ENCODE measurements at places on chromosomes 2 and 18.

DNA sequence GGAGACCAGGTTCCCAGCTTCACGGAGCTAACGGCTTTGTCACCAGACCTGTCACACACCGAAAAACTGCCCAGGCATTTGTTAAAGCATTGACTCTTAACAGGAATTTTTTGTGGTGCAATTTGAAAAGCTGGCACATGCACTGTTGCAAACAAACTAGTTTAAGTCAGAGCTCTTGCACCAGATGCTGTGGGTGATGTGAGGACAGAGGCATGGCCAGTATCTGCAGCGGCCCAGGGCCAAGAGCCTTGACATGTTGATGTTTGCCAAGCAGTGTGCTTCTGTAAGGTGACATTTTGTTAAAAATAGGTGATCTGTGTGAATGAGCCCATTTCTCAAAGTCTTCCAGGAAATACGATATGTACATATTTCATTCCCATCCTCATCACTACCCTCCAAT lies 142.5 kb downstream of the MTCL1 start:
- DNase-seq: no peak

- no peak for DNase-seq
Measured at GRCh38 chr18:9951022-9951859, 37.4 kb downstream of the VAPA start.

GRCh38 chr2:40658941-40659340 lies 207.1 kb upstream of the SLC8A1 start:
- DNase-seq: no peak

DNA sequence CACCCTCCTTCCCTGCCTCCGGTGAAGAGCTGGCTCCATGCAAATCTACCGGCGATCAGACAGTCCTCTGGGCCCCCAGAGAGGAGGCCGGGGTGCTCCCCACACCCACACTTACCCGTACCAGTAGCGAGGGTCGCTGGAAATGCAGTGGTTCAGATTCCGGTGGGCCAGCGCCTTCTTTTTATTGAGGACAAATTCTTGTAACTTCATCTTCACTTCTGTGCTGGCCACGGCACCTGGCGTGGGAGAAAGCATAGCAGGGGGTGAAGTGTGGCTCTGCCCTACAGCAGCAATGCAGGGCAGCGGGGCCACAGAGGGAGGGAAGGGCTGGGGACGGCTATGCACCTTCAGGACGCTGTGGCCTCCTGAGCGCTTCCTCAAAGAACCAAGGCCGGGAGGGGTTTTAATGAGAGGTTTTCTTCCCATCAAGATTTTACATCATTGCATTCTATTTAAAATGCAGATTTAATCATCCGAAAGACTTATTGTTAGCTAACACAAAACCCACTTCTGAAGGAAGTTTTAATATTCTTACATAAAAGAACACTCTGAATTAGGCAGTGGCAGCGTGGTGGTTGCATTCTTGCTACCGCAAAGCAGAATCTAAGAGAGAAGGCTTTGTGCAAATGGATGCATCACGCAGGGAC lies 237.0 kb downstream of the HDAC4 start:
- DNase-seq: no peak

GRCh38 chr18:49072524-49072934 lies 121.8 kb upstream of the SMAD7 start:
- DNase-seq: no peak

DNA sequence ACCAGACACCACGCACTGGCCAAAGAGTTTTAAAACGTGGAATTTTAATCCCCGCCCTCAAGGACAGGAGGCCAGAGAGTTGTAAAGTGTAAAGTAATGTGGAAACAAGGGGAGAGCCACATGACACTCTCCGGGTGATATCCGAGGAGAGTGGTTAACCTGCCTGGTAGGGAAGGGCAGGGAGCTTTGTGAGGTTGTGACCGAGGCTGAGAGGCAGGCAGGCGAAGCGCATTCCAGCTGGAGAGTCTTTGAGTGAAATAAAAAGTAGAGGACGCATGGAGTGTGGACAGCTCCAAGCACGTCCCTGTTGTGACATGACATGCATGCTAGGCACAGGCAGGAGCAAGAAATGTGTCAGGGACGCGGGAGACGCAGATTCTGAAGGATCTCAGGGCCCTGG lies 539.5 kb downstream of the RNF144A start:
- DNase-seq: no peak

GRCh38 chr2:20225294-20226151 lies 593 bp upstream of the SDC1 start:
- no peak for DNase-seq

- no peak for DNase-seq
Measured at GRCh38 chr2:170122883-170123547, 54.9 kb upstream of the MYO3B start.

DNA sequence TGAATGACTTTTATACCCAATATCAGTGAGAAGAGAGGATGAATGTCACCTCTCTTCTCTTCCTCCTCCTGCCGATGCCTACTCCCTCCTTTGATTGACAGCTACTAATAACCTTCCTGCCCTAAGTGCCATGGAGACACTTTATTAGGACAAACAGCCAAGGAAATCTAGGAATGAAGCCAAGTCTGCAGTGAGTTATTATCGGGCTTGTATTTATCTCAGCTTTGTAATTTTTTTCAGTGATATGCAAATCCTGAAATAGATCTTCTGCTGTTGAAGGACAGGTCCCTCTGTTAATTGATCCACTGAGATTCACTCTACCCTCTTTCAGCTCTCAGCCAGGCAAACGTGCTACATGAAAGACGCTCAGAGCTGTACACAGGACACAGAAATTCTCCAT lies 686.7 kb downstream of the TMEM182 start:
- no peak for DNase-seq

- no peak for DNase-seq
Measured at GRCh38 chr2:66984864-66985263, 412.3 kb upstream of the ETAA1 start.

GRCh38 chr18:41371156-41372045 lies 583.6 kb upstream of the PIK3C3 start:
- DNase-seq: no peak

- DNase-seq: no peak
Measured at GRCh38 chr18:77146249-77147080, 13.9 kb upstream of the MBP start.

DNA sequence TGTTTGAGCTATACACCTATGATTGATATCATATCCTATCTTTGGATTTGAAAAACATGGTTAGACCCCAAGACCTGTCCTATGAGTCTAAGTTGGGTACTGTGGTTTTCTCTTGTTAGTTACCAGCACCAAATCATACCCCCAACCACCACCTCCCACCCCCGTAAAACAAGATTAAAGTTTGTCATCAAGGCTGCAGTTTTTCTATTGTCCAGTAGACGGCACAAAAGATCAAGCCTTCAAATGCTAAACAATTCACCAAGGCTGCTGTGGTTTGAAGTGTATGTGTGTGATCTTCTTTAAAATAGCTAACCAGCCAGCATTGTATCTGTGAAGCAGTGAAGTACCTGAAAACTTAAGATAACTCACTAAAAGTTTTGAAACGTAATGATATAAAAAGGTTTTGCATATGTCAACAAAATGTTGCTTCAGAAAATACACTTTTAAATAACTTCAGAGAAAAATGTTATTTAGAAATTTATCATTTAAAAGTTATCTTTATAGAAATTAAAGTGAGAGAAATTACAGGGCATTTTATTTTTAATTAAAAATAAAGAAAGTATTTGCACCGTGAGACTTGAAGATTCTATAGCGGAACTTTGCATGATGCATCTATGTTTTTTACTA lies 5.8 kb upstream of the MEIS1 start:
- DNase-seq: no peak

GRCh38 chr18:37457341-37457740 lies 108.3 kb downstream of the CELF4 start:
- DNase-seq: no peak

- no peak for DNase-seq
Measured at GRCh38 chr2:132911726-132912724, 242.0 kb upstream of the LYPD1 start.

- DNase-seq: no peak
Measured at GRCh38 chr2:109232909-109233308, 103.9 kb downstream of the SH3RF3 start.
